ENCODE measurements at places on chromosomes 16 and 17.

- DNase-seq = no peak
Measured at GRCh38 chr16:27789595-27790241, 239.8 kb downstream of the KATNIP start.

- no peak for DNase-seq
Measured at GRCh38 chr17:61337290-61337689, 62.4 kb upstream of the TBX2 start.

- DNase-seq = no peak
Measured at GRCh38 chr17:77478899-77479298, 338.1 kb downstream of the SEC14L1 start.

DNA sequence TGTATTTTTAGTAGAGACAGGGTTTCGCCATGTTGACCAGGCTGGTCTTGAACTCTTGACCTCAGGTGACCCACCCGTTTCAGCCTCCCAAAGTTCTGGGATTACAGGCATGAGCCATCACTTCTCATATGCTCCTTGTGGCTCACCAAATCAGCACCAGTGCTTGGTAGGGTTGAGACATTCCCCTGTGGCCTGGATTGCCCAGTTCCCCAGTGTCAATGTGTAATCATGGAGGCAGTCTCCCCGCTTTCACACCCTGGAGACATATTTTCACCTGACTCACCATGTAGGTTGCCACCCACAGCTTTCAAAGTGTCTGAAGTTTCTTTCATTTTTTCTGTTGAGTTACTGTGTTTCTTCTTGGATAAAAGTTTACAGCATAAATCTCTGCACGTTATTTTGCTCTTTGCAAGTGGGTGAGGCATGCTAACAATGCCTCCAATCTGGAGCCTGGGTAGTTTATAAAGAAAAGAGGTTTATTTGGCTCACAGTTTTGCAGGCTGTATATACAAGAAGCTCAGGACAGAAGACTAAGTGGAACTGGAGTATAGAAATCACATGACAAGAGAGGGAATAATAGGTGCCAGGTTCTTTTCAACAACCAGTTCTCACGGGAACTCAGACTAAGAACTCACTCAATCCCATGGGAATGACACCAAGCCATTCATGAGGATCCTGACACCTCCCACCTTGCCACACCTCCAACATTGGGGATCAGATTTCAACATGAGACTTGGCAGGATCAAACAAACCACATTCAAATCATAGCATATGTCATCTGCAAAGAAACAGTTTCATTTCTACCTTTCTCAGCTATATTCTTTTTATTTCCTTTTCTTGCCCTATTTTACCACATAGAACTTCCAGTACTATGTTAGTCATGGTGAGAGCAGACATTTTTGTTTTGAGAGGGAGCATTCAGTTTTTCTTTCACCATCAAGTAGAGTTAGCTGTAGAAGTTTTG is 113.2 kb downstream of the PHKB start:
- DNase-seq = no peak

DNA sequence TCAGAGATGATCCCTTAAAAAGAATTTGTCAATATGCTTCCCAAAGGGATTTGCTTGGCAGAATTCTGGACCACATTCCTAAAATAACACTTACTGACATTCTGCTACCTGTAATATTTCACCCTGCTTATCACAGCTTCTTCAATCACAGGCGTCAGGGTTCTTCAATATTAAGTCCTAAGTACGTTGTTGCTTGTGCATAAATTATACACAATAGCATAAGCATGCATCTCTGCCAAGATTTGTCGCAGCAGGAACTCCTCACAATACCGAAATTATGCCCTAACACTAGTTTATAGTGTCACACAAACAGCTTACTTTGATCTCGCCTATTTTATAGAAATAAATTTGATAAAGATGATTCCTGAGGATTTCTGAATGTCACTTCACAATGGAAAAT is 48.9 kb downstream of the UBE2G1 start:
- no peak for DNase-seq

GRCh38 chr17:68640242-68640989 is 39.2 kb upstream of the FAM20A start:
- no peak for DNase-seq
